ENCODE measurements at places on chromosomes 7 and 10. TPM values are rescaled to one million over a fixed set of nuclear protein-coding genes. Genes with fewer than 3 reads are reported as not detected.
A peak's percentile ranks its signal among the peaks of the same experiment; 100 is the strongest.

- no peak for DNase-seq
Measured at GRCh38 chr7:37481722-37482288, 33.1 kb upstream of the ELMO1 start.

GRCh38 chr10:79904671-79905321 is 44.1 kb downstream of the SFTPD start:
- DNase-seq, result peak; percentile 38

DNA sequence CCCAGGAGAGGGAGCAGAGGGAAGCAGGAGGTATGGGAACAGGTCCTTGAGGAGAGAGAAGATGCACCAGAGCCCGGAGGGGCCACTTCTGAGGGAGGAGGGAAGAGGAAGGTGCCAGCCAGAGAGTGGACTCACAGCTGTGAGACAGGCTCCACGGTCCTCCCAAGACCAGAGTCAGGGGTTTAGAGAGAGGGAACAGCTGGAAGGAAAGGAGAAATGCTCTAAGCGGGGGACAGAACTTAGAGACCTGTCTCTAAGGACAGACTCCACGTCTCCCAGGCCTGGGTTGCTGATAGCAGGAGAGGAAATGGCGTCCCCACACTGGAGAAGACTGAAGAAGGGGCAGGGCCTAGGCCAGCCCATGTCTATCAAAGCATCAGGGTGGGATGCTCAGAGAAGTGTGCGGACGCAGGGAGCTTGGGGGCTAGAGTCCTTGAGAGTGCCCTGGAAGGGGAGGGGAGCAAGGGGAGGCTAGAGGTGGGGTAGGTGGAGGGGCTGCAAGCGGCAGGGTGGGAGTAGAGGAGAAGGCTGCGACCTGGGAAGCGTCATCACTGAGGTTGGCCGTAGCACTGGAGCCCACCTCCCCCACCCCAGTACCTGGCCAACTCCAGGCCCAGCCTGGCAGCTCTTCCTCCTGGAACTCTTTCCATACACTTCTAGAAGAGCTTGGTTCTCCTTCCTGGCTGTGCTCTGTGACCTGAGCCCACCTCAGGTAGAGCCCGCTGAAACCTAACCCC is 25.6 kb upstream of the GRID1 start:
- no peak for DNase-seq

DNA sequence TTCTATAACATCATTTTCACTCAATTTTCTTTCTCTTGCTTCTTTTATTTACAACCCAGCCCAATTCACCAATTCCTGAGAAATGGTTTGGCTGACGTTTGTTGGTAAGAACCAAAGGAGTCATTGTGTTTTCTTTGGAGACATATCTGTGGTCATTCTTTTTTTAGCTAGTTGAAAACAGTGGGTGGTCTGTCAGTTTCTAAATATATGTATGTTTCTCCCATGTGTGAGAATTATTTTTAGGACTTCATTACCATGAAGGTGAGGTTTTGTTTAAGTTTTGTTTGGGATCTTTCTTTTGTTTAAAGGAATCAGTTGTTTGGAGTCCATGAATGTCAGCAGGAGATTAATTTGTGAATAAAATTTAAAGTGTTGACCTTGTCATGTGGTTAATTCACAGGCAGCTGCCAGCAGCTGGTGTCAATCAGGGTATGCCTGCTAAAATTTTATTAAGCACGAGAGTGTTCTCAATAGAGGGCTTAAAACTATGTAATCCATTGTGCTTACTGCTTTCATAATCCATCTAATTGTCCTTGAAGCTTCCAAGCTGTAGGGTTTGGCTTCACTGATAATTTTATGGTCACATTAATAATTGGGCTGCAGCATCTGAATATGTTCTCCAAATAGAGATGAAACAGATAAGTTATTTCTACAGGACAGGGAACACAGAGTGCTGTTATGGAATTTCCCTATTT is 38.7 kb downstream of the INSYN2A start:
- DNase-seq, result peak; percentile 25

DNA sequence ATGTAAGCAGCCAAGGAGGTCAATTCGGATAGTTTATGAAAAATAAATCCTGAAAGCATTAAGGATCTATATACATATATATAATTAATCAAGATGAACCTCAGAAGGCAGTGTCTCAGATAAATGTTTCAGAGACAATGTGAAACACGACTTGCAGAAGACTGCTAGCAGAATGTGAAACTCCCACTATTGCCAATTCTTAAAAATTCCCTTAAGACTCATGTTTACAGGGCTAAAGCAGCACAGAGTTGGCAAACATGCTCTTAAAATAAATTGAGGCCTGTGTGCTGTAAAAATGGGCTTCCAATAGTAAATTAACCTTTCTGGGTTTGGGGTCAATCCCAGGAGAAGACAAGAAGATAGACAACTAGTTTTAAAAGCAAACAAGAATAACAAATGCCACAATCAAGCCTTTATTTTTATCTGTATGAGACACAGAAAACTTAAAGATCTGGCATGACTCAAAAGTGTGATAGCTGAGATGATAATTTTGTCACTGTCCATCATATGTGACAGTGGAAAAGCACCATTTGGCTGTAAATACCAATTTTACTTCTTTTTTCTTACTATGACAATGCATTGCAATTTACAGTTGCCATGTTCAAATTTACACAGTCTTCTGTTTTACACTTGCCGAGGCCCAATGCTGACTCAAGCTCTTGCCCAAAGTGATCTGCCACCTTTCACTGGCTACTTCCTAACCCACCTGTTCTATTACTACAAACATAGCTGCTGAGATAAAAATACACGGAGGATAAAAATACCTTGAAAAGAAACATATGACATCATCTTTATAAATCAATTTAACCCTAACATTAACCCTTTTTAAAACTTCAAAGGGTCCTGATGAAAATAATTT is 78.6 kb downstream of the CHCHD3 start:
- DNase-seq, result no peak

DNA sequence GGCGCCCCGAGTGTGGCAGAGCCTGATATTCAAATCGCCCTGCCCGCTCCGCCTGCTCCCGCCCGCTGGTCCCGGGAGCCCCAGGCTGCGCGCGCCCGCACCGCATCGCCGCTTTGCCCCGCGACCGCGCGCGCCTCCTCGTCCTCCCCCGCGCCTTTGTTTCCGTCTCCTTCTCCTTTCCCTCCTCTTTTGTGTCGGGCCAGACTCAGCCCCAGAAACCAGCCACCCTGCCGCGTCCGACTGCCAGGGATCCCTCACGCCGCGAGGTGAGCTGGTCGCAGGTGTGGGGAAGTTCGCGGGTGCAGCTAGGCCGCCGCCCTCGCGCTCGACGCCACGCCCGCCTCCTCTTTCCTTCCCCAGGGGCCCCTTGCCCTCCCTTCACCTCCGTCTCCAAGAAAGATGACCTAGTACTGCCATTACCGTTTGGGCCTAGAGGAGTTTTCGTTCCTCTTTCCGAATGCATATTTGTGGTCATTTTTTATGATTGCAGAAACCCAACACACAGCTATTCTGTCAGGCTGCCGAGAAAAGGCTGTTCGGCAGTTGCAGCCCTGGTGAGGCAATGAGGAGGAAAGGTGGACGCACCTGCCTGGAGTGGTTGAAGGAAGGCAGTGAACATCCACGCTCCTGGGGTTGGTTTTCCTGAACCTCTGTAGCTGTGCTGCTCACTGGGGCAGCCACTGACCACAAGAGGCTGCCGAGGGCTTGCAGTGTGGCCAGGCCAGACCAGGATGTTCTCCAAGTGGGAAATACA is 107.3 kb downstream of the SNX10 start:
- DNase-seq, result peak; percentile 47

GRCh38 chr7:129492391-129492790 is 9.9 kb upstream of the SMKR1 start:
- no peak for DNase-seq

DNA sequence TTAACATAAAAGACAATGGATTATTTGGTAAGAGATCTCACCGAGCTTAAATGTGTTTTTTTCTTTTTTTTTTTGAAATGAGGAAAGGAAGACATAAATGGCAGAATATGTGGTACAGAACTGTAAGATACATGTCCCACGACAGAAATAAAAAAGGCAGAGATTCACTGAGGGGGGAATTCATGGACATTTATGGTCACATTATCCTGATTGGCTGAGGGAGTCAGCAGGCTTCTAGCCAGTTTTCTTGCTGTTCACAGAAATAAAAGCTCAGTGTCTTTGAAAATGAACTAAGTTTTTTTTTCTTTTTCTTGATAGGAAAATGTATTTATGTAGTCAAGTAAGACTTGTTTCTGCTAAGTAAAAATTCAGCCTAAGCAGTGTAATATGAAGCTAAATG is 8.2 kb upstream of the FAS start:
- no peak for DNase-seq

ZNF239 gene
- total RNA-seq, result 5.6 TPM

GRCh38 chr10:28367929-28368484 is 65.1 kb upstream of the MPP7 start:
- DNase-seq, result peak; percentile 90

GRCh38 chr7:131619336-131620305 is 63.2 kb upstream of the PODXL start:
- no peak for DNase-seq

DNA sequence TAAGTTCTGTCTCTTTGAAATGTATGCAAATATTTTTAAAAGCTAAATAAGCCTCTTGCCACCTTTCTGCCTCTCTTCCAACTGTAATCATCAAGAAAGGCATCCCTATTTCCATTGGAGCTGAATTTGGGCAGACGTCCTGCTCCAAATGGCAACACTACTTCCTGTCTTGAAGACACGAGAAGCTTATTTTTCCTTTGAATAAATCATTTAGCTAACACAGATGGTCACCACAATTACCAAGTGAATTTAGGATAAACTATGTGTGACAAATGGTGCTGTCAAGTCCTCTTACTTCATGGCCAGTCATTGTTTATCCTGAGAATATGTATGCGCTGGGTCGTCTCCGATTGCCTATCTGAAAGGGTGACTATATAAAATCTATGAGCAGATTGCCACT is 268.0 kb downstream of the ANKRD7 start:
- DNase-seq, result no peak

GRCh38 chr7:45702751-45703150 is 128.6 kb downstream of the ADCY1 start:
- DNase-seq, result no peak

GRCh38 chr7:130878785-130879184 is 144.8 kb upstream of the KLF14 start:
- no peak for DNase-seq

DNA sequence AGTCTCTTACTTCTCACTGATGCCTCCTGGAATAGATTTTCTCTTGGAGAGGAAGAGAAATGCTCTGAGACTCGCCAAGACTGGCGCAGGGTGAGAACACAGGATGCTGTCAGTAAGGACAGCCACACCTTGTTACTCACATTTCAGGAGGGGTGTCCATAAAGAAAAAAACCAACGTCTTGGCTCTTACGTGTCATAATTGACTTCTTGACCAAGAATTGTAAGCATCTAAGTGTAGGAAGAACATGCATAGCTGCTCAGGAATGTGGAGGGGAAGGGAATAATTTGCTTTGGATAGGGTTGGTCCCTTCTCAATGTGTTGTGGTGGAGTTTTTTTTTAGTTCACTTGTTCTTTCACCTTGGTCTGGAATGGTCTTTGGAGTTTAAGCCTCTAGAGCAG is 43.8 kb upstream of the ZNF438 start:
- peak; percentile 63 for DNase-seq

GRCh38 chr10:132077091-132077490 is 11.3 kb downstream of the JAKMIP3 start:
- DNase-seq, result no peak

GRCh38 chr7:28626221-28626620 is 213.9 kb downstream of the CREB5 start:
- DNase-seq, result peak; percentile 57

DNA sequence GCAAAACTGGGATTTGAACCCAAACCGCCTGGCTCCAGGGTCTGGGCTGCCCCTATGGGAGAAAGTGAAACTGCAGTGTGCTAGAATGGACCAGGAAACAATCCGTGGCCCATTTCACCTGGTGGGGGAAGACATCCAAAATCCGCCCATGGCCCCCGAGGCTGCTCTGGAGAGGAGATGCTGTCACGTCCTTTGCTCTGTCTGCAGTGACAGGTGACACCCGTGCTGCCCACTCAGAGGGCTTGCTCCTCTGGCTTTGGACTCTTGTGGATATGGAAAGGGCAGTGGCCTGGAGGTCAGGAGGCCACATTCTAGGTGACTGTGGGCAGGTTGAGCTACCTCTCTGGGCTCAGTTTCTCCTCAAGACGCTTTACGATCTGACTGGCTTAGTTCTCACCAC is 151.2 kb upstream of the GPR26 start:
- DNase-seq, result no peak

- no peak for DNase-seq
Measured at GRCh38 chr7:42672339-42672999, 239.4 kb downstream of the C7orf25 start.

PTPRZ1 gene
- 47.6 TPM for total RNA-seq

- no peak for DNase-seq
Measured at GRCh38 chr7:33821970-33822369, 83.4 kb upstream of the BMPER start.

DNA sequence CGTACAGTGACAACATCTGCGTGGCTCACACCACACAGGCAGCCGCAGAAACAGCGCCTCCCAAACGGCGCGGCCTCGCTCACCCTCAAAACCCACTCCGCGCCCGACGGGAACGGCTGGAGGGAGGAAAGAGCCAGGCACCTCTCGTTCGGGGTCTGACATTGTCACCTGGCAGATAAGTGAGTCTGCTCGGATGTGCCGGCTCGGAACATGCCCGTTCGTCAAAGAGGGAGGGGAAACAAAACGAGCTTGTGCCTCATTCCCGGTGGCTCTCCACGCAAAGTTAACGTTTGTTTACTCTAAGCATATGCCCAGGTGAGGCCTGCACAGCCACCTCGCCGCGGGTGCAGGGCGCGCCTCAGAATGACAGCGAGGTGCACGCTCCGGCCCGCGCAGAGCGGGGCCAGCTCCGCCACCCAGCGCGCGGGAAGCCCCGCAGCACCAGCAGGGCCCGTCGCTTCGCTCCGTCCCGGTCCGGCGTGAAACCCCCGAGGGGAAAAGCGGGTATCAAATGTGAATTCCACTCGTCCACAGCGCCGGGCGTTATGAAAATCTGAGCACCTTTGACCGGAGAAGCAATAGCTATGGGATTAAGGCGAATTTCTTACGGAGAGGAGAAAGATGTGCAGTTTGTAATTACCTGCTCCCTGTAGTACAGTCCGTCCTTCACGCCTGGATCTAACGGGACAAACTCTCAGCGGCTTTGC is 13.1 kb downstream of the CNPY1 start:
- no peak for DNase-seq

- no peak for DNase-seq
Measured at GRCh38 chr7:74231232-74231590, 21.4 kb downstream of the LAT2 start.

- no peak for DNase-seq
Measured at GRCh38 chr7:3882782-3883181, 581.7 kb downstream of the SDK1 start.

MMRN2 gene
- 20.4 TPM for total RNA-seq

GRCh38 chr10:118626953-118627352 is 31.5 kb upstream of the PRLHR start:
- DNase-seq, result no peak

DNA sequence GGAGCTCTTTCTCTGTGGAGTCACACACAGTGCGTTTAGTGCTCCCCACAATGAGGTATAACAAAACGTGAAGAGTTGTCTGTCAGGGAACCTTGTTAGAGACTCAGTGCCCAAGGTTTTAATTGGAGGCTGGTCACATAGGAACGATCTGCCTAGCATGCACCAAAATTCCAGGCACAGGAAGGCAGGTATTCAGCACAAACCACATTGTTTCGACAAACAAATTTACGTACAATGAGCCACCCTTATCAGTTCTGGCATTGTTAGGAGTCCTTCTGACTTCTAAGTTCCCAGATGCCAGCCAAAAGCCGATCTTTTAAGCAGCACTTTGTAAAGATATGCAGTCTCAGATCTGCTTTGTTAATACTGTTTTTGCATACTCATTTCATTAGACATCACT is 414.2 kb upstream of the MTPN start:
- no peak for DNase-seq
